ENCODE measurements at places on chromosomes 6 and 20.

- no peaks in the 10 kb centered on the region for H3K36me3 ChIP-seq
- no peaks in the 10 kb centered on the region for H3K4me1 ChIP-seq
- no peak overlapping the region for H3K27ac ChIP-seq
- H3K4me3 ChIP-seq, result no peak overlapping the region
- DNase-seq, result no peak
- no peaks in the 10 kb centered on the region for H3K27me3 ChIP-seq
Observed at GRCh38 chr6:164897523-164898235, 411.7 kb downstream of the C6orf118 start.

GRCh38 chr6:34717466-34717865 is 20.9 kb upstream of the ILRUN start:
- no peaks in the 10 kb centered on the region for H3K4me1 ChIP-seq
- H3K27ac ChIP-seq, result no peak overlapping the region
- no peaks in the 10 kb centered on the region for H3K27me3 ChIP-seq
- H3K36me3 ChIP-seq, result no peaks in the 10 kb centered on the region
- no peak for DNase-seq

DNA sequence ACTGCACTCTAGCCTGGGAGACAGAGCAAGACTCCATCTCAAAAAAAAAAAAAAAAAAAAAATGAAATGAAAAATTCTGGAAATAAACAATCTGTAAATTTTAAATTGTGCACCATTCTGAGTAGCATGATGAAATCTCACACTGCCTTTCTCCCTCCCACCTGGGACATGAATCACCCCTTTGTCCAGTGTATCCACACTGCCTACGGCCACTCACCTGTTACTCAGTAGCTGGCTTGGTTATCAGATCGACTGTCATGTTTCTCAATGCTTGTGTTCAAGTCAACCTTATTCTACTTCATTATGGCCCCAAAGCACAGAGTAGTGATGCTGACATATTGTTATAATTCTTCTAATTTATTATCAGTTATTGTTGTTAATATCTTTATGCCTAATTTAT is 58.7 kb upstream of the MTHFD1L start:
- H3K27ac ChIP-seq, result no peak overlapping the region
- H3K4me3 ChIP-seq, result no peak overlapping the region
- H3K27me3 ChIP-seq, result peaks cover 1% of the 10 kb centered on the region
- no peaks in the 10 kb centered on the region for H3K4me1 ChIP-seq
- no peaks in the 10 kb centered on the region for H3K36me3 ChIP-seq

GRCh38 chr6:25966711-25967110 is 4.1 kb downstream of the TRIM38 start:
- no peak overlapping the region for H3K27ac ChIP-seq
- no peak for DNase-seq
- peaks cover 36% of the 10 kb centered on the region for H3K36me3 ChIP-seq

- no peaks in the 10 kb centered on the region for H3K36me3 ChIP-seq
- H3K4me1 ChIP-seq, result no peaks in the 10 kb centered on the region
- no peaks in the 10 kb centered on the region for H3K27me3 ChIP-seq
- H3K27ac ChIP-seq, result no peak overlapping the region
- DNase-seq, result no peak
Observed at GRCh38 chr6:113697632-113698410, 159.3 kb upstream of the MARCKS start.

GRCh38 chr6:12785301-12785700 is 68.7 kb downstream of the PHACTR1 start:
- H3K27ac ChIP-seq, result no peak overlapping the region
- no peaks in the 10 kb centered on the region for H3K27me3 ChIP-seq
- DNase-seq, result no peak
- no peaks in the 10 kb centered on the region for H3K4me1 ChIP-seq
- no peak overlapping the region for H3K4me3 ChIP-seq
- H3K36me3 ChIP-seq, result no peaks in the 10 kb centered on the region

DNA sequence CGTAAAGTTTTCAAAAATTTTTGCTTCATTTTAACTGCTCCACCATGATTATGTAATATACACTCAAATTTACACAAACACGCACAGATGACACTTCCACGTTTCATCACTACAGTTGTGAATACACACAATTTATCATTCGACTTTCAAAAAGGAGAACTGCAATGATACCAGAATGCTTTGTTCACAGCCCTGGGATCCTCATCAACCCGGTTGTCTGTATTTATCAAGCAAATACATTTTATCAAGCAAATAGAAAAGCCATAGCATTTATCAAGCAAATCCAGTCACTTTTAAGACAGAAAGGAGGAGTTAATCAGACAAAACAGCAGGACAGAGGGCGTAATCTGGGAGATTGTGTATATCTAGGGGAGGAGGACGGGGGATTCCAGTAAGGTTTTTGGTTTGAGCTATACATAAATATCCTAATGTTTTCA is 20.3 kb upstream of the ABT1 start:
- peaks cover 21% of the 10 kb centered on the region for H3K4me1 ChIP-seq
- H3K27me3 ChIP-seq, result no peaks in the 10 kb centered on the region
- no peak overlapping the region for H3K27ac ChIP-seq
- DNase-seq, result no peak
- H3K36me3 ChIP-seq, result no peaks in the 10 kb centered on the region

DNA sequence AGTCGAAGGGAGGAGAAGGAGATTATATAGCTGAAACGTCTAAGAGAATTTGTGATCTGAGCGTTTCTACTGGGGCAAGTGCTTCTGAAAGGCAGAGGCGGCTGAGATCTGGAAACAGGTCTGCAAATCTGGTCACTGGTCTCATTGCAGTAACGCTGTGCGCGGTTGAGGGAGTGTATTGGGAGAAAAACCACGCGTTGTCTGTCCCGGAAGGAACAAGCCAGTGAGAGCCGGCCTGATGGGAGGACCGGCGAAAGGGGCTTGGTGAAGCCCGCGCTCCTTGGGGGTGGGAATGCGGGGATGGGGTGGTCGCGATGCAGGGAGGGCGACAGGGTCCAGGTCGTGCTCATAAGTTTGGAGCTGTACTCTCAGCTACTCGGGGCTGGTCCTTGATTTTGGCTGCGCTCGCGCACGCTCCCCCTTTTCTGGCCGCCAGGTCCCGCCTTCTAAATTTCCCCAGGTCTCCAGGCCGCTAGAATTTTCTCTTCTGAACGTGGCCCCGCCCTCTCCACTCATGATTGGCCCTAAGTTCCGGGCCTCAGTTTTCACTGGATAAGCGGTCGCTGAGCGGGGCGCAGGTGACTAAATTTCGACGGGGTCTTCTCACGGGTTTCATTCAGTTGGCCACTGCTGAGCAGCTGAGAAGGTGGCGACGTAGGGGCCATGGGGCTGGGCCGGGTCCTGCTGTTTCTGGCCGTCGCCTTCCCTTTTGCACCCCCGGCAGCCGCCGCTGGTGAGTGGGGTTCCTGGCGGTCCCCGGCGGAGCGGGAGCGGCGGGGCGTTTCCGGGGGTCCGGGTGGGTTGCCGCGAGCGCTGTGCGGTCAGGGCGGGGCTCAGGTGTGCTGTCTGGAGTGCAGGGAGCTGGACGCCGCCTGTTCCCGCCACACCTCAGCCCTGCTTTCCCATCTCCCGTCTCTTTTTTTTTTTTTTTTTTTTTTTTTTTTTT is at the start of gene MICB:
Gene MICB, plus strand, starts transcription at position 615 of the 946 bp plus-strand sequence. Its CDS starts 49 bp downstream, at position 664.
- no peaks in the 10 kb centered on the region for H3K27me3 ChIP-seq
- H3K27ac ChIP-seq, result peak within 1 kb of the TSS; percentile 53
- no peaks in the 10 kb centered on the region for H3K36me3 ChIP-seq

GRCh38 chr6:129498950-129499842 is 210.8 kb downstream of the ARHGAP18 start:
- DNase-seq, result no peak
- peaks cover 8% of the 10 kb centered on the region for H3K4me1 ChIP-seq
- no peaks in the 10 kb centered on the region for H3K27me3 ChIP-seq
- no peaks in the 10 kb centered on the region for H3K36me3 ChIP-seq

GRCh38 chr6:147506704-147507114 is 1.8 kb upstream of the SAMD5 start:
- H3K36me3 ChIP-seq, result no peaks in the 10 kb centered on the region
- no peak overlapping the region for H3K27ac ChIP-seq
- no peak overlapping the region for H3K4me3 ChIP-seq

GRCh38 chr6:3296078-3296477 is 37.3 kb downstream of the PSMG4 start:
- no peaks in the 10 kb centered on the region for H3K27me3 ChIP-seq
- DNase-seq, result no peak
- no peaks in the 10 kb centered on the region for H3K4me1 ChIP-seq
- no peak overlapping the region for H3K4me3 ChIP-seq
- no peaks in the 10 kb centered on the region for H3K36me3 ChIP-seq

GRCh38 chr20:54820392-54820791 is 345.0 kb downstream of the DOK5 start:
- H3K27ac ChIP-seq, result no peak overlapping the region
- H3K27me3 ChIP-seq, result no peaks in the 10 kb centered on the region
- H3K36me3 ChIP-seq, result no peaks in the 10 kb centered on the region
- DNase-seq, result no peak
- no peaks in the 10 kb centered on the region for H3K4me1 ChIP-seq

DNA sequence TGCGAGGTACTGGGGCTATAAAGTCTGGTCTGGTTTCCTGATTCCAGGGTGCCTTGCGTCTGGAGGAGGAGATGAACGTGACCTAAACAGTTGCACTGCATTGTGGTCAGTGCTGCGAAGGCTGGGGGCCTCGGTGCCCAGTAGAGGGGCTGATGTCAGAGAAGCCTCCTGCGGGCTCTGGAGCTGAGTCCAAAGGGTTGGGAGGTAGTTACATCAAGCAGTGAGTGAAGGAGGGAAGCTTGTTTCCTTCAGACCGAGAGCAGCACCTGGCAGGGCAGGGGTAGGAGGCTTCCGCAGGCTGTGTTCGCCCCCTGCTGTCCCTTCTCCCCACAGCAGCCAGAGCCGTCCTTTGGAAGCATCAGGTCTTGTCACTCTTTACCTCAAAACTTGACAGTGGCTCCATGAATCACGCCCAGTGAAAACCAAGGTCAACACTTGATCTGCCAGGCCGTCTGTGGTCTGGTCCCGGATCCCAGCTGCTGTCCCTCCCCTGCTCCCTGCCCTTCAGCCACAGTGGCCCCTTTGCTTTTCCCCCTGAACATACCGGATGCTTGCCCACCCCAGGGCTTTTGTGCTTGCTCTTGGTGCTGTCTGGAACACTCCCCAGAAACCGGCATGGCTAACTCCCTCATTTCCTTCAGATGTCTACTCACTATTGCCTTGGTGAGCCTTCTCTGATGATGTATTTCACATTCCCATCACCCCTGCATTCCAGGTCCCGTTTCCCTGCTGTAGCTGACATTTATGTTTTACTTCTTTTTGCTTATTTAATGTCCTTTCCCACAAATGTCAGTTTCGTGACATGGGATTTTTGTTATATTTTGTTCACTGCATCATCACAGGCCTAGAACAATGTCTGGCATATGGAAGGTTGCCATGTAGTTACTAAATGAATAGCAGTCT is 7.0 kb downstream of the DYNLRB1 start:
- DNase-seq, result peak; percentile 64
- peaks cover 5% of the 10 kb centered on the region for H3K4me1 ChIP-seq
- H3K27ac ChIP-seq, result no peak overlapping the region
- H3K4me3 ChIP-seq, result no peak overlapping the region
- H3K27me3 ChIP-seq, result no peaks in the 10 kb centered on the region
- peaks cover 61% of the 10 kb centered on the region for H3K36me3 ChIP-seq

Measured in DND-41 (cell line).